Fibroblast of mammary gland (primary cell): ENCODE measurements at places on chromosomes 6 and 20.
A peak's percentile ranks its signal among the peaks of the same experiment; 100 is the strongest.

DNA sequence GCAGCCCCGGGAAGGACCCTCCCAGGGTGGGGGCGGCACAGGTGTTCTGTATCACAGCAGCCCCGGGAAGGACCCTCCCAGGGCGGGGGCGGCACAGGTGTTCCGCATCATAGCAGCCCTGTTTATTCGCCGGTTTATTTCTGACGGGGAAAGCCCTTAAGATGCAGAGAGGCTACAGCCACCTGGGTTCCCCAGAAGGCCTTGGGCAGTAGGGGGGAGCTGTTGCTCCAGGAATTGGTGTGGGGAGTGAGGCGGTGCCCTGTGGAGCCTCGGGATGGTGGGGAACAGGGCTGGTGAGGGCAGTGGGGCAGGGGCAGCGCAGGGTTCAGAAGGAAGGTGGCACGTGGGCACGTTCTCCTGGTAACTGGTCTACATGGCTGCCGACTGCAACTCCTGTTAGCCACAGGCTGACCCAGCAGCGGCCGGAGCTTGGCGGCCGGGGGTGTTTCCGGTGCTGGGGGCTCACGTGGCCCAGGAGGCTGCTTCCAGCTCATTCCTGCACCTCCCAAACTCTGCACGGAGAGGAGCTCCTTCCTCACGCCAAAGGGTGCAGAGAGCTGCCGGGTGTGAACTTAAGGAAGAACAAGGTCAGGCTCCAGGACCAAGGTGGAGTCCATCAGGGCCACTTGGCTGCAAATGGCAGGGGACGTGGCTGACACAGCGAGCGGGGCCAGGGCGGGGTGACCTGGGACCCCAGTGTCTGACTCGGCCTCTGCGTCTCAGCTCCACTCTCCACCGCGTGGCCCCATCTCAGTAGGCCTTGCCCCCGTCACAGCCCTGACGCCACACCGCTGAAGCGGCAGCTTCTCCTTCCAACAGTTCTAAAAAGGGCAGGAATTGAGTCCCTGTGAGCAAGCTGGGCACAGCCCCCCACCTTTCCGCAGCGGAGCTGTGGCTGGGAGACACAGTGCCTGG lies 13.2 kb downstream of the SLCO4A1 start:
- DNase-seq = no peak

DNA sequence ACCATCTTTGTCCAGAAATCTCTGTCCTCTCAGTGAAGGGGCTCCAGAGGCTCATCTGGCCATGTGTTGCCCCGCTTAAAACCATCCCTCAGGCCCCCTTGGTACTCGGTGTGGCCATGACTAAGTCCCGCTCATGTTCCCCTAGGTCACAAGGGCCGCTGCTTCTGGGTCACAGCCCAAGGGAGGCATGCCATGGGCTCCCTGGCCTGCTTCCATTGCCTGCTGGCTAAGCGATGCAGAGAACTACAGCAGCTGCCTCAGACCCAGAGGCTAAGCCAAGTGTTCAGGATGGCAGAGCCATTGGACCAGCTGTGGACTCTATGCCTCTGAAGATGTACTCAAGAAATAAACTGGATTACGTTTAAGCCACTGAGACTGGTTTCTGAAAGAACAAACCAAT lies 95.5 kb downstream of the ZFP64 start:
- no peak for DNase-seq

GRCh38 chr6:25309886-25310285 lies 30.7 kb downstream of the CARMIL1 start:
- peak; percentile 71 for DNase-seq

GRCh38 chr6:36788768-36789167 lies 50.5 kb downstream of the CPNE5 start:
- peak; percentile 16 for DNase-seq

DNA sequence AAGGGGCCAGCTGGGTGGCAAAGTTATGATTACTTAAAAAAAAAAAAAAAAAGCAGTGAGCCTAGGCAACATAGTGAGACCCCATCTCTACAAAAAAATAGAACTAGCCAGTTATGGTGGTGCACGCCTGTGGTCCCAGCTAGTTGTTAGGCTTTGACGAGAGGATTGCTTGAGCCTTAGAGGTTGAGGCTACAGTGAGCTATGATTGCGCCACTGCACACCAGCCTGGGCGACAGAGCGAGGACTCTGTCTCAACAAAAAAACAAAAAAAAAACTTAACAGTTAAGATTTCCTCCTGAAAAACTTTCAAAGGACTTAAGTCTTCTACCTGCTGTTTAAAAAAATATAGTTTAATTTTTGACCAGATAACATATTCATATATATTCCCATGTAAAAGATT lies 2.4 kb downstream of the GTSF1L start:
- DNase-seq = no peak
